ENCODE measurements at places on chromosomes 1 and 21. TPM values are rescaled to one million over a fixed set of nuclear protein-coding genes. Genes with fewer than 3 reads are reported as not detected.

MAD2L2 gene
- total RNA-seq: 21.4 TPM

ACTL8 gene
- total RNA-seq: not detected

PTPN22 gene
- 17.5 TPM for total RNA-seq

GPR3 gene
- total RNA-seq: 0.66 TPM

RHEX gene
- total RNA-seq: not detected

HNRNPCL1 gene
- total RNA-seq: not detected

CDC73 gene
- total RNA-seq: 38.1 TPM

NTMT2 gene
- total RNA-seq: not detected

CD53 gene
- total RNA-seq: 63.2 TPM

PIAS3 gene
- total RNA-seq: 7.7 TPM

SEMA4A gene
- 3.3 TPM for total RNA-seq

KIF14 gene
- under 0.01 TPM for total RNA-seq

MYOM3 gene
- total RNA-seq: not detected

IFT25 gene
- total RNA-seq: 22.1 TPM

ACADM gene
- 57.5 TPM for total RNA-seq

GJB4 gene
- total RNA-seq: not detected

AMY1B gene
- total RNA-seq: not detected

OR2T33 gene
- total RNA-seq: not detected

GPR25 gene
- total RNA-seq: not detected

SCP2 gene
- total RNA-seq: 223 TPM

SLC45A1 gene
- total RNA-seq: 1.4 TPM

CFAP45 gene
- not detected for total RNA-seq

MATN1 gene
- not detected for total RNA-seq

NR1I3 gene
- total RNA-seq: not detected

CYP4A11 gene
- not detected for total RNA-seq
